Right ventricle myocardium inferior (tissue), 1 donor: ENCODE measurements at places on chromosomes 5 and 9.

- no peak for DNase-seq
Observed at GRCh38 chr9:72984226-72984947, 31.5 kb upstream of the ALDH1A1 start.

DNA sequence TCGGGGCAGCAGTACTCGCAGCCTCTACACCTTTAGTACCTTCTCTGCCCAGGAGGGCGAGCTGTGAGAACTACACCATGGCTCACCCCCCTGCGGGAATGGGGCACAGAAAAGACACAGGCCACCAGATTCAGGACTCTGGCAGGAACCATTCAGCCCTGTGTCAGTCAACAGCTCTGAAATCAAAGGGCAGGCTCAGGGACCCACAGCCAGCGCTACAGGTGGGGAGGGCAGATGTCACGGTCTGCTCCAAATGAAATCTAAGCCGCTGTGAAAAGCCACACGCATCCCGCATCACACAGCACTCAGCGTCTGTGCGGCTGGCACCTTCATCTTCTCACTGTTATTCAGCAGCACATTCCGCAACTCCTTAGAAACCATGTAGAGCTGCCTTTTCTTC is 27.9 kb downstream of the NSUN2 start:
- DNase-seq = no peak

- no peak for DNase-seq
Observed at GRCh38 chr5:40220260-40220659, 459.5 kb upstream of the PTGER4 start.

GRCh38 chr5:144307736-144308135 is 137.1 kb downstream of the KCTD16 start:
- DNase-seq = no peak

GRCh38 chr5:5523066-5523505 is 100.6 kb downstream of the ICE1 start:
- no peak for DNase-seq

GRCh38 chr9:38066197-38066913 is 2.7 kb downstream of the SHB start:
- DNase-seq = no peak

DNA sequence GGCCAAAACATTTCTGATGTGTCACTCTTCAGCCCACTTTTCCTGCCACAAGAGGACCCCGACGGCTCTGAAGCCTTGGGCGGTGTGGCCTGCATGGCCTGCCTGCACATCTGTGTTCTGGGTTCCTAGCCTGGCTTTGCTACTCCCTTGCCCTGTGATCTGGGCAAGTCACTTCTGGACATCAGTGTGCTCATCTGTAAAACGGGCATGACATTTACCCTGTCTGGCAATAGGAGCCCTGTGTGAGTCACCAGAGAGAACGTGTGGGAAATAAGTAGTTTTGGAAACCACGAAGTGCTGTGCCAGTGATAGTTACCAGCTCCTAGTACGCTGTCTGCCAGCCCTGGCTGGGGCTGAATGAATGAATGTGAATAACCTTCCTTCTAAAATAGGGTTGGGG is 90.8 kb downstream of the MACROH2A1 start:
- DNase-seq = no peak

GRCh38 chr5:157911568-157911967 is 52.6 kb upstream of the CLINT1 start:
- DNase-seq = no peak

DNA sequence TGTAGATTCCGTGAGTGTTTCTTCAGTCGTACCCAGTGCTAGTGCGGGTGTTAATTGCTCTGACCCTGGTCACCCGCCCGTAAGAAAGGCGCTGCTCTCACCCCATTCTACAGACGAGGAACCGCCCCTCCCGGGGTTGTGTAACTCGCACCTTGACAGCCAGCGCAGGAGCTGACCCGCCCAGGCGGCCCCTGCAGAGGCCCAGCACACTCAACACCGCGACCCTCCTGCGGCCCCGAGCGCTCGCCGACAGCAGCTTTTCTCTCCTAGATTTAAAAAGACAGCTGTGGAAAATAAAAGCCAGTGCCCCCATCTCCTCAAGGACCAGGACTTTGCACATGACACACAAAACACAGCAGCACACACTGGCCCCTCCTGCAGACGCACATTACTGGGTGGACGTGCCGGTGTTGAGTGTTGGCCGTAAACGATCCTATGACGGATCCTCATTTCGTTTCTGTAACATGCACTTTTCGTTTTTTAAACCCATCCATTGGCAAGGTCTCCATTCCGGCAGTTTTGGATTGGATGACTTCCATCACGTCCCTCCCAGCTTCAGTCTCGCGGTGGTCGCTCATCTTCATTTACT is 22.9 kb downstream of the OR2V2 start:
- DNase-seq = no peak
